Fibroblast of skin of left biceps (primary cell): ENCODE measurements at places on chromosomes 4 and X.

DNA sequence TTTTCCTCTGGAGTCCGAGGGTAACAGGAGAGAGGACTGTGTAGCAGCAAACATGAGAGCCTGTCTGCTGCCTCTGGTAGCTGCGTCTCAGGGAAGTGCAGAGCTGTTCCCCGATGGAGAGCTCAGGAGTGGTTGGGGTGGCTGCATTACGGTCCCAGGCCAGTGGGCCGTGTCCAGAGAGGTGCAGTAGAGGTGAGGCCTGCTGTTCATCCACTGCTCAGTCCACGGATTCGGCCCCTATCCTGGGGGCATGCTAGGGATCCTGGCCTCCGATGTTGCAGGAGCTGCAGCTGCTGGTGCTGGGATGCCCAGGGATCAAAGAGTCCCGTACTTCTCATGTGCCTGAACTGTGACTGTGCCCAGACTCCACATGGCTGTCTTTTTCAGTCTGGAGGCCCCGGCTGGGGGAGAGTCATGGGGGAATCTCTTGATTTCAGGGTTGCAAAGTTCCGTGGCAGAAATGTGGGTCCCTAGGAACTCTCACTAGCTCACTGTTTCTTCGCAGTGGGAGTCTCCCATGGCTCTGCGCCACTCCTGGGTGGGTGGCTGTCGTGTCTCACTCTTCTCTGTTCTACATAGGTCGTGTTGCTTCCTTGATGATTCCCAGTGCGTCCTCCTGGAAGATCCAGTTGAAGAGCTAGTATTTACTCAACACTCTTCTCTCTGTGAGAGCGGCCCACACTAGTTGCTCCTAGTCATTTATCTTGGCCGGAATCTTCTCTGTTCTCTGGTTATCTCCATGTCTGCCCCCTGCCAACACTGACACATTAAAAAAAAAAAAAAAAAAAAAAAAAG is 109.5 kb upstream of the CENPE start:
- DNase-seq = no peak

- no peak for DNase-seq
These were observed 34.7 kb downstream of the SH3RF1 start for GRCh38 chr4:169236078-169236477.

GRCh38 chr4:173504181-173504503 is 25.9 kb downstream of the HAND2 start:
- no peak for DNase-seq

DNA sequence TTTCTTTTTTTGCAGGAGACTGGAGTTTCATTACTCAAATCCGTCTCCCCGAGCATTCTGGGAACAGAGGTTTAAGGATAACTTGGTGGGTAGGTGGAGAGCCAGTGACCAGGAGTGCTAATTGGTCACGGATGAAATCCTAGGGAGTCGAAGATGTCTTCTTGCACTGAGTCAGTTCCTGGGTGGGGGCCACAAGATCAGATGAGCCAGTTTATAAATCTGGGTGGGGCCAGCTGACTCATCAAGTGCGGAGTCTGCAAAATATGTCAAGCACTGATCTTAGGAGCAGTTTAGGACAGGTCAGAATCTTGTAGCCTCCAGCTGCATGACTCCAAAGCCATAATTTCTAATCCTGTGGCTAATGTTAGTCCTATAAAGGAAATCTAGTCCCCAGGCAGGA is 741.3 kb downstream of the PCDH7 start:
- no peak for DNase-seq

GRCh38 chr4:16263056-16263455 is 36.8 kb upstream of the TAPT1 start:
- DNase-seq = no peak

- DNase-seq = no peak
These were observed 23.7 kb downstream of the TBL1X start for GRCh38 chrX:9488586-9488985.

DNA sequence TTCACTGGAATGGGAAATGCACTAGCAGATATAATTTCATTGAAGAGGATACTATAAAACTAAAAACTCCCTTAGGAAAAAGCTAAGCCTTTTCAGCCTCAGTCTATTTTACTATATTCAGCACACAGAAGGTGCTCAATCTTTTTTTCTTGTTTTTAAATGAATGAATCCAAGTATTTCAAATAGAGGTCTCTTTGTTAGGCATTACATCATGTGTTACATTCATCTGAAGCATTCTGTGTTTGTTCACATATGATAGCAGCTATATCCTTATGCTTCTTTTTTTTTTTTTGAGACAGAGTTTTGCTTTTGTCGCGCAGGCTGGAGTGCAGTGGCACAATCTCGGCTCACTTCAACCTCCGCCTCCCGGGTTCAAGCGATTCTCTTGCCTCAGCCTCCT is 278.4 kb downstream of the CAMK2D start:
- no peak for DNase-seq

DNA sequence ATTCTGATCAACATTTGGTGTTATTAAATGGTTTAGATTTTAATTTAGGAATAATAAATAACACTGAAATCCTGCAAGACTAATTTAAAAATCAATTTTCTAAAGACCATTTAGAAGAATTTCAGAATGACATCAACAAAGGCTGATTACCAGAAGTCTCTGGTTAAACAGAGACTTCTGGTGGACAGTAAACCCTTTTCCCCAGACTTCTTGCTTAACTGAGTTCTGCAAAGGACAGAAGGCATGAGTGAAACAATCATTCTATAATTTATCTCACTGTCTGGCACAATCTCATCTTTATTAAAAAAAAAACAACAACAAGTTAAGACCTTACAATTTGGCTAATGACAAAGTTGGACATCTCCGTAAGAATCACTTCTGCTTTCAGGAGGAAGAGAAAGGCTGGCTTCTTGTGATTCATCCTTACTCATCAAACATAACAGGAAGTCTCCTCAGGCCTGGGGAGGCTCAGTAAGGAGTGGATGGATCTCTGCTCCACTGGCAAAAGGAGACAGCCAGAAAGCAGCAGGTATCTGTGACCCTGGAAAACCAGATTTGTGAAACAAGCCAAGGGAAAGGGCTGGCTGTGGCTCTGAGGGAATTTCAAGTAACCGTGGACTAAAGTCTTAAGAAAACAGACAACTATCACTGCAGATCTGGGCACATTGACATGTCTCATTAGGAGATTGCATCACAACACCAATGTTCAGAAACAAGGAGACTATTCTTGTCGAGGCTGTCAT is 908 bp upstream of the TLR6 start:
- DNase-seq = peak; percentile 61

DNA sequence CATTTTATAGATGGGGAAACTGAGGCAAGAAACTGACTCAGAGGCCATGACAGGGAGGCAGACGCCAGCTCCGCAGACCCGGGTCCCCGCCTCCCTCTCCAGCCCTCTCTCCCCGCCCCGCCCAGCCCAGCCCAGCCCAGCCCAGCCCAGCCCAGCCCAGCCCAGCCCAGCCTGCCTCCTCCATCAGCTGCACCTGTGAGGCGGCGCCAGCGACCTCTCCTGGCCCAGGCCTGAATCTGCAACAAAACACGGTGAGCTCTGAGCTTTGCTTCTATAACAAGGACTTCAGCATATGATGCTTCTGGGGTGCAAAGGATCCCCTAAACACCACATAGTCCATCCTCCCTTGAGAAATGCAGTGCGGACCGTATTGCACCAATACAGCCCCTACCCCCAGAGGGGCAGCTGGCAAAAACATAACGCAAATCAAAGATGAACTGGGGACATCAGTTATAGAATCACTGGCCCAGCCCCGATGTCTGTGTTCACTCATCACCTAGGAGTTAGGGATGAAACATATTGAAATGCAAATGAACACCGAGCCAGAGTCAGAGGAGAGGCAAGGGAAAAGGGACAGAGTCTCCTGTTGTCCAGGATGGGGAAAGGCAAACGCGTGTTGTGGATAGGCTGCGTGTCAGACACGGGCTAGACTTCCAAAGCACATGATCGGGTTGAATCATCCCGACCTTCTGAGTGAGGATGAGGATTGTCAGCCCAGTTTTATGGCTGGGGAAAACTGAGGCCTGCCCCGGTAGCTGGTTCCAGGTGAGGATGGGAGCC is 216.1 kb upstream of the PSAPL1 start:
- no peak for DNase-seq

DNA sequence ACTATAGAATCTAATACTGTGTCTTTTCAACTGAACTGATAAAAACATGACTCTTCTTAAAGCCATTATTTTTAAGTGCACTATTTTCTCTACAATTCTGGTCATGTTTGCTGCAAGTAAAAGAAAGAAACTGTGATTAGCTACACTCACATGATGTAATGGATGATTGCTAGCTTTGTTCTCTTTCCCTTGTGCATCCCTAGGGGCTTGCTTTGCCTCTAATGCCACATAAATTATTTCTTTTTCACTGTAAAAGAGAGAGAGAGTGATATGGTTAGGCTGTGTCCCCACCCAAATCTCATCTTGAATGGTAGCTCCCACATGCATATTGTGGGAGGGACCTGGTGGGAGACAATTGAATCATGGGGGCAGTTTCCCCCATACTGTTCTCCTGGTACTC is 630.2 kb upstream of the NR3C2 start:
- DNase-seq = no peak

DNA sequence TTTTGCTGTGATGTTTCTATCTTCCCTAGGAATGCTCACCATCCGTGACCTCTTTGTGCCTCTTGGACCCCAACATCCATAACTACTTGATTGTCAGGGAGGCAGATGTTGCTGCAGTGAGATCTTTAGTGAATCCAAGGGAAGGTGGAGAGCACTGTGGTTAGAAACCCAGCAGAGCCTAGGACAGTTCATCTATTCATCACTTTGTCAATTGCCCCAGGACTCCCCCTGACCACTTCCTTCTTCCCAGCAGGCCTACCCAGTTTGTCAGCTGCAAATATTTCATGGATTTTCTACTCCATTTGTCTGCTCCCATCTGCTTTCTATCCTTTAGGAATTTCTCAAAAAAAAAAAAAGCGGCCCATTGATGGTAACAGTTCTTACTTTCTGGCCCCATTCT is 942.8 kb downstream of the PCDH7 start:
- DNase-seq = no peak

DNA sequence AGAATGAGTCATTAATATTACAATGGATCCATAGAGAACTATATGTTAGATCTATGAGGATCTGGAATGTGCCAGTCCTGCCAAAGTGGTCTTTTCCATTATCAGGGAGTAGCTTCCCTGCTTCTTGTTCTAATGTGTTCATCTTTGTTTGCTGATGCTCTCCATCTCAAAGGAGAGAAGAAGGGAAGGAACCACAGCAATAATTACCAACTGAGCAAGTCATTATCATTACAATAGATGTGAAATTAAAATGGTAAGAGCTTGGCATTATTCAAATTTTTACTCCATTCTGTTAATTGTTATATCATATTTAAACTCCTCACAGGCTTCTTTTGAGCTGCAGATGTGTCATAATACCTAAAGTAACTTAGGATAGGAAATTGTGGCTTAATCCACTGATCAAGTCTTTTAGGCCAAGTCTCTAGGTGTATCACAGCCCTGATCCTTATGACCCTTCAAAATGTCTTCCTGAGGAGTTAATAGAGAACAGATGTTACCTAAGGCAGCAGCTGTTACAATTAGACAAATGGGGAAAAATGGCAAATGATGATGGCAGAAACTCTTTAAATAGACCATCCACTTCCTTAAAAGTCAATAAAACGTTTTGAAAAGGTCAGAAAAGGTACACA is 1492.7 kb upstream of the IGFBP7 start:
- DNase-seq = no peak

GRCh38 chr4:26206339-26206738 is 114.5 kb upstream of the RBPJ start:
- peak; percentile 71 for DNase-seq

- DNase-seq = no peak
These were observed 192.2 kb downstream of the LDB2 start for GRCh38 chr4:16706251-16706650.

GRCh38 chrX:76148753-76149152 is 24.1 kb upstream of the PBDC1 start:
- no peak for DNase-seq

- no peak for DNase-seq
These were observed 124.1 kb upstream of the IGFBP7 start for GRCh38 chr4:57234252-57234775.

DNA sequence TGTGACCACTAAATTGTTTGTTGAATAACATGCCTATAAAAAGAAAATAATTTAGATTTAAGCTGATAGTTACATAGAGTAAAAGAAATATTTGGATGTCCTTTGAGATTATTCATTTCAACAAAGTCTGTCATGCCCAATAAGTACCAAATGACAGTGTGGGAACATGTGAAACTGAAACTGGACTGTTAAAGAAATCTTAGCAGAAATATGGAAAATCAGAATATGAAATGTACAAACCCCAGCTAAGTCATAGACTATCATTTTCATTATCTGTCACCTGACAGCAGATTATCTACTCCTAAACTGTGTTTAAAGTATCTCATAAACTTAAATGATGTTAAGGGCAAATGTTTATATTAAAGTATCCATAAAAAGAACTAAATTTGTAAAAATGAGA is 437.8 kb upstream of the FAM241A start:
- no peak for DNase-seq

DNA sequence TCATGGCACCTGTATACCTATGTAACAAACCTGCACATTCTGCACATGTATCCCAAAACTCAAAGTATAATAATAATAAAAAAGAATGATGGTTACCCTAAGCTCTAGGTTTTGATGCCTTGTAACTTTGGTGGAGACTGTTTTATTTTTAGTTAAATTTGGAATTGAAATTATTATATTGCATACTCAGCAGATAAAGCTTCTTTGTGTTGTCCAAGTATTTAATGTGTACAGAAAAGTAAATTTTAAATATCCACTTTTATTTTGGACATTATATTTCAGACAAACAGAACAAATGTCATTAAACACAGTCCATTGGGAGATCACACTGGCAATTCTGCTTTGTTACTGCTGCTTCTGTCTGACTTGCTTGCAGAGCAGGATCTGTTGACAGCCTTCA is 684.5 kb upstream of the CT83 start:
- no peak for DNase-seq

GRCh38 chr4:109873791-109874514 is 26.0 kb downstream of the LRIT3 start:
- DNase-seq = no peak

DNA sequence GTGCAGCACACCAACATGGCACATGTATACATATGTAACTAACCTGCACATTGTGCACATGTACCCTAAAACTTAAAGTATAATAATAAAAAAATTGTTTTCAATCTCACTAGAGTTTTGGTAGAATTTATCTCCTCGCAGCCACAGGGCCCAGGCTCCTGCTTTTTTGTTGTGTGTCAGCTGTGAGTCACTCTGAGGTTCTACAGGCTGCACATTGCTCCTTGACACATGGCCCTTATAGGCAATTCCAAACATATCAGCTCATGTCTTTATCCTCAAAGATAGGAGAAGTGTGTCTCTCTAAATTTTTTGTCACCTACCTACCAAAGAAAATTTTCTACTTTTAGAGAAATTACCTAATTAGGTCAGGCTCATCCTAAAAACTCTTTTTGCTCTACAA is 252.1 kb upstream of the ADGRL3 start:
- no peak for DNase-seq

- peak; percentile 44 for DNase-seq
These were observed 334.5 kb upstream of the NOCT start for GRCh38 chr4:138680989-138681604.

- peak; percentile 51 for DNase-seq
These were observed at the start of gene ADGRA3 for GRCh38 chr4:22515888-22516541. TSS of gene ADGRA3 (minus strand) at chr4:22516066. CDS start at chr4:22515784, 282 bp downstream.
